ENCODE measurements at places on chromosomes 5 and 9.

DNA sequence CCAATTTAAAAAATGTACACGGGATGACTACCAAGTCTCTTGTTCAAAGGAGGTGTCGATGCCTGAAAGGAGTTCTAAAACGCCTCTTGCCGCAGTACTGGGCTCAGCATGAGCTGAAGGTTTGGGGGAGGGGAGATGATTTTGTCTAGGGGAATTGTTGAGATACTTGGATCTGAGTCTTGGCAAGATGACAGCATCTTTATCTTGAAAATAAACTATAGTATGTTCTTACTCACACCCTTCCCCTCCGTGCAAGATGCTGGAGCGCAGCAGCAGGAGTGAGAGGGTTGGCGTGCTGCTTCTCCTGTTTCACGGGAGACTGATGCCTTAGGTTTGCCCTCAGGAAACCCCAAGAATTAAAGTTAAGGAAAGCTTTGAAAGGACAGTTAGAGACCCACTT, 47.3 kb downstream of the FAM78A start:
- DNase-seq, result no peak

DNA sequence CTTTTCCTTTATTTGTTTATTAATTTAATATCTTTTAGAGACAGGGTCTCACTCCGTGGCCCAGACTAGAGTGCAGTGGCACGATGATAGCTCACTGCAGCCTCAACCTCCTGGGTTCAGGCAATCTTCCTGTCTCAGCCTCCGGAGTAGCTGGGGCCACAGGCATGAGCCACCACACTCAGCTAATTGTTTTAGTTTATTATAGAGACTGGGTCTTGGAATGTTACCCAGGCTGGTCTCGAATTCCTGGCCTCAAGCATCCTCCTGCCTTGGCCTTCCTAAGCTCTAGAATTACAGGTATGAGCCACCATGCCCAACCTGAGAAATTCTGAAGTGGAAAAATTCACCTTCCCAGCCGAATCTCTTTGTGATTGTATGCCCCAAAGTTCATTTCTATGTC, 139.4 kb upstream of the SLC12A2 start:
- DNase-seq, result no peak

- DNase-seq, result no peak
Observed at GRCh38 chr9:133202145-133202513, 6.9 kb downstream of the OBP2B start.

GRCh38 chr9:128825923-128826700, 3.5 kb downstream of the SPOUT1 start:
- DNase-seq, result no peak

DNA sequence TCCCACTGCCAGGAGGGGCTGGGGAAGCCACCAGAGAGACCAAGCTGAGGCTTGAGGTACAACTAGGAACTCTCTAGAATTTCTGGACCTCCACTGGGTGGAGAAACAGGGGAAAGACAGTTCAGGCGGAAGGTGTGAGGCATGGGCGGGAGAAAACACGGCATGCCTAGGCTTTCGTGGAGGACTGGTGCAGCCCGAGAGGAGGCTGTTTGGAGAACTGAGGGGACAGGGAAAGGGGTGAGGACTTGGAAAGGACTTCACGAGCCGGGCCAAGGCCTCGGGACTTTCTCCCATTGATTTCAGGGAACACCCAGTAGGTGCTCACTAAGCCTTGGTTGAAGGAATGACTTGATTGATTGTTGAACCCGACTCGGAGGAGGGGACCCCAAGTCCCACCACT, 9.5 kb upstream of the ADGRD2 start:
- no peak for DNase-seq

- DNase-seq, result no peak
Observed at GRCh38 chr9:130366888-130367550, 77.7 kb upstream of the ASS1 start.

- DNase-seq, result no peak
Observed at GRCh38 chr9:136927343-136928271, 16.9 kb downstream of the FBXW5 start.

GRCh38 chr9:21381448-21382339, 3.5 kb downstream of the IFNA2 start:
- DNase-seq, result no peak

GRCh38 chr9:755454-756381, 85.8 kb upstream of the DMRT1 start:
- no peak for DNase-seq

- DNase-seq, result no peak
Observed at GRCh38 chr5:5304361-5305020, 118.0 kb upstream of the ICE1 start.

DNA sequence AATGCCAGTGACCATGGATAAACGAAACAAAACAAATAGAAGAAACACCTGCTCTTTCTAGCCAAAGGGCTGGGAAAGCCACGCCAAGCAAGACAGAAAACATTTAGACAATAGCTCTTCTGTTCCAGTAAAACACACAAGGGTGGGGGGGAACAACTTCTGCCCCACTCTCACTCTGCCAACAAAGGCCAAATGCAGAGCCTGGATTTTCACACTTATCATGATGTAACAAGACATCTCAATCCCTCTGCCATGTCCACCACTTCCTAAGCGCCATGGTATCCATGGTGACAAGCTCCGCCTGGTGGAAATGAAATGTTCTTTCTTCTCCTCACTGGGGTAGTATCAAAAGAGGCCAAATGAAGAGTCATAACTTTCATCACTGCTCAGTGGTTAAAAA, 60.6 kb downstream of the DRD1 start:
- no peak for DNase-seq

GRCh38 chr9:84652496-84653120, 16.9 kb upstream of the NTRK2 start:
- DNase-seq, result no peak

GRCh38 chr5:91166059-91166807, 216.9 kb downstream of the ARRDC3 start:
- DNase-seq, result no peak

GRCh38 chr5:149790276-149790675, 60.2 kb downstream of the PPARGC1B start:
- DNase-seq, result no peak

- DNase-seq, result no peak
Observed at GRCh38 chr5:123874600-123875201, 362.7 kb downstream of the CSNK1G3 start.

DNA sequence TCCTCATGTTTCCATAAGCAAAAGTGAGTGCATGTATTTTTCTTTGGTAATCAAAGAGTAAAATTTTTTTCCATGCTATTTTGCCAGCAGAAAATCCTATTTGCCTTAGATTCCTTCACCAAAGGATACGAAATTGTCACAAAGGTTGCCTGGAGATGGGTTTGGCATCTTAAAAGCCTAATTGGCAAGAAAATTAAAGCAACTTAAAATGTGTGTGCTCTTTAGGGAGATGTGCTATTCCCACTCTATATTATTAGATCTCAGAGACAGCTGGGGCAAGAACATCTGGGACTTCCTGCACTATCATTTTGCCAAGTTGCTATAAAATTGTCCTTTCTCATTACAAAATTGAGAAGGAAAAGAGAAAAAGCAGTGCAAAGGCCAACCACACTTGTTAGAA, 146.1 kb downstream of the PLCXD3 start:
- DNase-seq, result no peak

- DNase-seq, result no peak
Observed at GRCh38 chr5:124583469-124584350, 162.7 kb downstream of the ZNF608 start.

DNA sequence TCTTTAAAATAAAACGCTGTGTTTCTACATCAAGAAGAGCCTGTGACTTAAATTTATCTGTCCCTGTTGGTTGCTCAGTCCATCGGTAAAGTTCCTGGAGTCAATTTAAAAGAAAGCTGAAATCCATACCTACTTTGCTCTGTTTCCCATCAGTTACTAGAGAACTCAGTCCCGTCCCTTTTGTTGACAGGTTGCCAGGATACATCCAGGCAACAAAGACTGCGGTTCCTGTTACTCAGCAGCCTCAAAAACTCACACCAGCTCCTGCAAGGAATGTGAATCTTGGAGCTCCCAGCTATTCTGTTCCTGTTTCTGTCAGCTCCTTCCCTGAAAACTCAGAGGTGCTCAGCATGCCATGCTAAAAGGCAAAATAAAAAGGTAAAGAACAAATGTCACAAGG, at the start of gene ZNF474:
Gene ZNF474 (plus strand): TSS at position 241 of the 400 bp plus-strand sequence. CDS start 22,445 bp downstream, outside the sequence.
- no peak for DNase-seq

DNA sequence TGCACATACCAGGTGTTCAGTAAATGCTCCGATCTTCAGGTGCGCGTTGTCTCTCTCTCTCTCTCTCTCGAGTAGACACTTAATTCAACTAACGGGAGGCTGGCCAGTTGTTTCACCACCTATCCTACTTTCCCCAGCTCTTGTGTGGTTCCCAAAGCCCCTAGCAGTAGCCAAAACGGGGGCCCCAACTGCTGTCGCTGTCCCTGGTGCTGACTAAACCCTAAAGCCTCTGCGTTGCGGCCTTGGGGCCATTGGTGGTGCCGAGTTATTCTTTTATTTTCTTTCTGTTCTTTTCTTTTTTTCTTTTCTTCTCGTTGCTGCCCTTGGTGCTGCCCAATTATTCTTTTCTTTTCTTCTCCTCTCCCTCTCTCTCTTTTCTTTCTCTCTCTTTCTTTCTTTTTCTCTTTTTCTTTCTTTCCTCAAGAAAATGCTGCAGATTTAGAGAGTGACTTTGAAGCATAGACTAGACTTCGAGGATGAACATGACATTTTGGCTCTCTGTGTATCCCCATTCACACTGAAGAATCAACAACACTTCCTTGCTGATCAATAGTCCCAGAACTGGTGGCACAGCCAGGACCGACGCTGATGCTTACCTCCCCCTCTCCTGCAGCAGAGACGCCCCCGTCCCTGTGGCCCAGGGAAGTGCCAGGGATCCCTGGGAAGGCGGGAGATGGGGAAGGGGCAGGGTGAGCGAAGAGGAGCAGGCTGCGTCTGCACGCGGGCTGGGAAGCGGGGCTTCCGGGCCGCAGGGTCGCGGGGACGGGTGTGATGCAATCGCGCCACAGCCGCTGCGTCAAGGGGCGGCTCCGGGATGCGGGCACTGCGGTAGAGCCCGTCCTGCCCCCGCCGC, at the start of gene FBLL1:
Gene FBLL1 (plus strand): TSS at position 785 of the 853 bp plus-strand sequence. CDS start 200 bp downstream, outside the sequence.
- DNase-seq, result no peak

DNA sequence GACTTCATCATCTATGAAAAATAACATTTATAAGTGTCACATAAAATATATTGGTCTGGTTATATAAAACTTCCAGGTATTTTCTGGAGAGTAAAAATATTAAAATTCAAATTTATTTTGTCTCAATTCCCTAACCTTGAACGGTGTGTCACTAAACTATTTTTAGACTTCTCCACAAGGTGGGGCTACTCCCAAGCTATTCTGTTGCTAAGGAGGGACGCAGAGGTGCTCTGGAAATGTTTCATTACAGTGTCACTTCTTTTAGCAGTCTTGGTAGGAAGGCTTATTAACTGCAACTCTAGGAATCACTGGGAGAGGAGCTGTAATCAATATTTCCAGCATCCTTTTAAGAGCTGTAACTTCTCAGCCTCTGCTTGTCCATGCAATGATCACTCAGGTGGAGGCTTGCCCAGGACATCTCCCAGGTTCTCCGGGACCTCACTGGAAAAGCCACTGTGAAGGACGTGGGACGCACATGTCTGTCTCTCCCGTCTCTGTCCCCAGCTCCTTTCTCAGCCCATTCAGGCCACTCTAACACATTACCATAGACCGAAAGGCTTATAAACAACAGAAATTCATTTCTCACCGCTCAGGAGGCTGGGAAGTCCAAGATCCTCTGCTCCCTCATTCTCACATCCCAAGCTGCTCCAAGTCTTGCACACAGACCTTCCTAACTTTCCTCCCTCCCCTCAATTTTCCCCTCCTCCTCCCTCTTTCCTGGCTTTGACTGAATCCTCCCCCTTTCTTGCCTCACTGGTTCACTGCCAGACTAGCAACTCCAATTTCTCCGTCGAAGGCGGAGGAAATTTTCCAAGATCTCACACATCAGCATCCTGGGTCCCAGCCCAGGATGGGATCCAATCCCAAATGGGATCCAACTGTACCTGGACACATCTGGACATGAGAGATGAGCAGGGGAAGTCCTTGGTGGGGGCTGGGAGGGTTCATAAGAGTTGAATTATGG, 32.7 kb upstream of the DNAH5 start:
- DNase-seq, result no peak

DNA sequence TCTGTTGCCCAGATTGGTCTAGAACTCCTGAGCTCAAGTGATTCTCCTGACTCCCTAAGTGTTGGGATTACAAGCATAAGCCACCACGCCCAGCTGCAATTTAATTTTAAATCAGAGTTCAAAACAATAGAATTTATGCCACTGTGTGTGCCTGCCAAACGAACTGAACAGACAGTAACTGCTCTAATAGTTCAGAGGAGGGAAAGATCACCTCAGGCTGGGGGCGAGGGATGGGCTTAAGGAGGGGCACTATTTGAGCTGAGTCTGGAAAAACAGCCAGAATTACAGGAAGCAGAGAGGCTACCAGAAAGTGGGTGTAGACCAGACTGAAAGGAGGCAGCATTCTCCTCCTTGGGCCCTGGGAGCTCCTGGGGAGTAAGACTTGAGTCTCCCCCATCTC, 12.2 kb downstream of the NOL6 start:
- no peak for DNase-seq

DNA sequence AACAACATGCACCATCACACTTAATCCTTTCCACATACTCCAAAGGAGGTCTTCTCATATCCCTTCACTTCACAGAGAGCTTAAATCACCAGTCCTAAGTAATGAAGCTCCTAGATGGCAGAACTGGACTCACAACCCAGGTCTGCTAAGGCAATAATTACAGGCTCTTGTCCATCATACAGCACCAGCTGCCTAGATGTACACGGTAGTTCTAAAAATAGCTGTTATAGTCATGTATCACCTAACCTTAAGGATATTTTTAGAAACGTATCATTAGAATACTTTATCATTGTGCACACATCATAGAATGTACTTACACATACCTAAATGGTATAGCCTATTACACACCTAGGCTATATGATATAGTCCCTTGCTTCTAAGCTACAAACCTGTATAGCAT, 644.6 kb upstream of the RGMB start:
- no peak for DNase-seq

DNA sequence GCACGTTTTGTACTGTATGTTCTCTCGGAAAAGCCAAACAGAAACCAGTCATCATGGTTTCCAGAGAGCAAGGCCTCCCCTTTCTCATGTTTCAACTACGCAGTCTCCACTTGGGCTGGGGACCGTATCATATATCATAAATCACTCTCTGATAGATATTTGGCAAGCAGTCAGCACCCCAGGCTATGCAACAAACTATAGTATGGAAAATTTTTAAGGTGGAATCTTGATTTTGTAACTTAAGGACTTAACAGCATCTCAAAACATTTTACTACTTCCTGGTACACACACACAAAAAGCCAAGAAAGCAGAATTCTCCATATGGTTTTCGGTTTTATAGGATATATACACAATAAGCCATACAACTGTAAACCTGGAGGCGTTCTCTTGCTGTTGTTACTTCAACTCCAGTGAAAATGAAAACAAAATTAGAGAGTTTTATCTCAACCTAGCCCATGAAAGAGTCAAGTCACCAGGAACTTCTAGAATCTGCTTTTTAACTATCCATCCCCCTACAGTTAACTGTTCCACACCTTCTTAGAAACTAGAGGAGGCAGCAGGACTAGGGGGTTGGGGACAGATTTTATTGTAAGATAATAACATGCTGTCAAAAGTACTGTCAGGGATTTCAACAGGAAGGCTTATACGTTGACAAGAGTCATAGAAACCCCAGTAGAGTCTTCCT, 283.4 kb downstream of the NFIB start:
- no peak for DNase-seq

GRCh38 chr9:137421838-137422603, 941 bp downstream of the EXD3 start:
- no peak for DNase-seq

- DNase-seq, result no peak
Observed at GRCh38 chr5:107512029-107512428, 158.7 kb downstream of the EFNA5 start.

- DNase-seq, result no peak
Observed at GRCh38 chr5:25948278-25948677, 1090.1 kb downstream of the CDH9 start.
